ENCODE measurements at places on chromosomes 3 and 15.

GRCh38 chr3:10609134-10609533, 103.7 kb upstream of the ATP2B2 start:
- DNase-seq, result no peak

DNA sequence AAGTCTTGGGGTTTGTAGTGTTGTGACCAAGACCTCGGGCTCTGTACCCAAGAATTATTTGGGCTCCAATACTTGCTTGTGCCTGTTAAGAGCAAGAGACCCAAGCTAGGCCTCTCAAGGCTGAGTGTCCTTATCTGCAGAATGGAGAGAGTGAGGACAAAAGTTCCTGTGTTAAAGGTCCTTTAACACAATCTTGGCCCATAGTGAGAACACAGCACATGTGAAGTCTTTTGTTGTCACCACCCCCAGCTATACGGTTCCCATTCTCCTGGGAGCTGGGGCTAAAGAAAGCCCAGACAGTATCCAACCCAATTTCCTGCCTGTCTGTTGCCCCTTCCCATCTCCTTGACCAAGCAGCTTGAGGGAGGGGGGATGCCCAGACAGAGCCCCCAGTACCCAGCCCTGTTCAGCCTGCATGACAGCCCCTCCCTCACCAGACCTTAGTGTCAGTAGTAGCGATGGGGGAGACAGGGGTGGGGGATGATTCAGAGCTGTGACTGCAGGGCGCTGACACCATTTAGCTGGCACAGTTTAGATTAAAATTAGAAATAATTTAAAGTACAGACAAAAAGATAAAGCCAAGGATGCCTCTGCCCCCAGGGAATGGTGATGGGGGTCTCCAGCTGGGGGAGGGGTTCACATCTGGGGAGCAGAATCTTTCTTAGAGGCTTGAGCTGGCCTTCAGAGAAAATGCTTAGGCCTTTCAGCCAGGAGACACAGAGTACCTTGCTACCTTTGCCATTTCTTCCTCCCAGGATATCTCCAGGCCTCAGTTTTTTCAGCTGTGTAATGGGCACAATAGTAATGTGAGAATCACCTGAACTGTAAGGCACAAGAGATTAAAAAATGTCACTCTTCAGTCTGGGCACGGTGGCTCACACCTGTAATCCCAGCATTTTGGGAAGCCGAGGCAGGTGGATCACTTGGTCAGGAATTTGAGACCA, 2.7 kb downstream of the PRKCD start:
- no peak for DNase-seq

DNA sequence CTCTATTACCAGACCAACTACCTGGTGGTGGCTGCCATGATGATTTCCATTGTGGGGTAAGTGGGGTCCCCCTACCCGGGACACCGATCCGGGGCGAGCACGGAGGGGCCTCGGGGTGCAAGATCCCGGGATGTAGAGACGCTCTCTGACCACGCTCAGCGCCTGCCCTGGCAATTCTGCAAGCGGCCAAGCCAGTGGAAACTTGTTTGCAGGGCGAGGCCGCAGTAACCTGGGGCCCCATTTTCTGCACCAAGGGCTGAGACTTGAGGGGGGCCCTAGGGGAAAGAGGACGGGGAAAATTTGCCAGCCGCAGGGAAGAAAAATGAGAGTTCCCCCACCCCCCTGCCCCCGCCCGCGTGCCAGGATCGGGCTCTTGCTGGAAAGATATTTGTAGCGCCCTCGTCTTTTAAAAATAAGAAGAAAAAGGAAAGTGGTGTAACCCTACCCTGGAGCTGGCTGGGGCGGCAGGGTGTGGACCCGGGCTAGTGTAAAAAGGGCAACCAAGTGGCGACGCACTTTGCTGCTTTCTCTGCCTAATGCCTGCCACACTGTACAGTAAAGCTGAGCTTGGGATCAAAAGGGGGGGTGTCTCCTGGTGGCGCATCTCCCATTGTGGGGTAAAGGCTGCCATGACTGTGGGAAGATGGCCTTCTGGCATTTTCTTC, 563 bp downstream of the ARL6IP5 start:
- no peak for DNase-seq

DNA sequence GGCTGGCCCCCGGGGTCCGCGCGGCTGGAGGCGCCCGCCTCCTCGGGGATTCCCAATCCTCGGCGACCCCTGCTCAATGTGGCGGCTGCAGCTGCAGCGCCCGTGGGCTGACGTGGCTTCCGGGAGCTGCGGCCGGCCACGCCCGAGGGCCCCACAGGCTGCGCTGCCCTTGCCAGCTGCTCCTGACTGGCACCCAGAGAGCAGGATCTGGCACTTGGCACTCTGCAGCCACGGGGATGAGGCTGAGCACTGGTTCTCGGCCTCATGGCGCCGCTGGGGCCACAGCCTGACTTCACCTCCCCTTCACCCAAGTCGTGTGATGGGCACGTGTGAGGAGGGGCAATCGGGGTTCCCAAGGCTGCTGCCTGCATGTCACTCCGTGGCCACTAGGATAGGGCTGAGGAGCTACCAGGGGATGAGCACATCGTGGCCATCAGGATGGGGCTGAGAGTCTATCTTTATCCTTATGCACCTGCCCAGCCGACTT, 267.8 kb upstream of the FRG2C start:
- DNase-seq, result no peak

DNA sequence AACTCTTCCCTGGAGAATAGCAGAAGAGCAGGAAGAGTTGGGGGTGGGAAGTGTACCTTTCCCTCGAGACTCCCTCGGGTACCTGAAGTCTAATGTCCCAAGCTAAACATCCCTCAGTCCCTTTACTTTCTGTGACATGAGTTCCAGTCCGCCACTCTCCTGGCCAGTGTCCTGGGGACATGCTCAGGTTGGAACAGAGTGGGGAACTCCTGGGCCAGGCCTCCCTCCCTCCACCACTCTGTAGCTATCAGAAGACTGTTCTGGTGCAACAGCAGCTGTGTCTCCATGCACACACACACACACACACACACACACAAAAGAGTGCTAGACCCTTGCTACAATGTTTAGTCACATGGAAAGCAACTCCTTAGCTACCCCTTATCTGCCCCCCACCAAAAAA, 155.0 kb upstream of the HES1 start:
- DNase-seq, result no peak

Measured in A172 (cell line).